ENCODE measurements at places on chromosomes 5 and 9.
A peak's percentile ranks its signal among the peaks of the same experiment; 100 is the strongest.

DNA sequence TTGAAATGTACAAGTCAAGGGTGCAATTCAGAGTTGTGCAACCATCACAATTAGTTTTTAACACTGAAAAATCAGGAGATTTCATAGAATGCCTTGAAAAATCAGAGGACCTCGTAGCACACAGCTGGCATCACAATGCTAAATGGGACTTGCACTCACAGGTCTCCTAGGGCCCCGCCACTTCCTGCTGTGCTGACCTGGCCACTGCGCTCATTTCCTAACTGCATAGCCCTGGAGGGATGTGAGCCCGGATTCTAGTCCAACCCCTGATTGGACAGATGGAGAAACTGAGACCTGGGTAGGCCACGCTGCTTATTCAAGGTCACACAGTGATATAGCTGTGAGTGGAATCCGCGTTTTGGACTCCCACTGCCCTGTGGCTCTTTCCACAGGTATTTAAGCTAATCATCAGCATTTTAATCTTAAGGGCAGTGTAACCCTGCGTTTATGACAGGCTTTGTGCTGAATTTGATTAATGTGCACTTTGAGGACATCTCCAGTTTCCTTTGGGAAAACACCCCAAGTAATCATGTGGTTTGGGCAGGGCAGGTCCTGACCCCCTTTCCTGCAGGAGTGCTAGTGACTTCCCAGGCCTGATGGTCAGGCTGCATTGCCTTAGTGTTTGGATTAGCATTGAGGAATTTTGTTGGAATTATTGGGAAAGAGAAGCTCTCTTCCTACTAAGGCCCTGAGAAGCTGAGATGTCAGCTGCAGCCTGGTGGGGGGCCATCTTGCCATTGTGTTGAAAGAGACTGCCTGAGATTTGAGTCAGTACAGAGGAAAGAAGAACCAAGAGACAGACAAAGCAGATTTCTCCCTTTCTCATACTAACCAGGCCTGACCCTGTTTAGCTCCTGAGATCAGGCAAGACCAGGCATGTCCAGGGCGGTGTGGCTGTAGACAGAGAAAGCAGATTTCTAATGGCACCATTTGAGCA lies 36.2 kb downstream of the STC2 start:
- DNase-seq = no peak

- peak; percentile 97 for DNase-seq
Observed at GRCh38 chr9:123642291-123643278, 286.6 kb downstream of the CRB2 start.

DNA sequence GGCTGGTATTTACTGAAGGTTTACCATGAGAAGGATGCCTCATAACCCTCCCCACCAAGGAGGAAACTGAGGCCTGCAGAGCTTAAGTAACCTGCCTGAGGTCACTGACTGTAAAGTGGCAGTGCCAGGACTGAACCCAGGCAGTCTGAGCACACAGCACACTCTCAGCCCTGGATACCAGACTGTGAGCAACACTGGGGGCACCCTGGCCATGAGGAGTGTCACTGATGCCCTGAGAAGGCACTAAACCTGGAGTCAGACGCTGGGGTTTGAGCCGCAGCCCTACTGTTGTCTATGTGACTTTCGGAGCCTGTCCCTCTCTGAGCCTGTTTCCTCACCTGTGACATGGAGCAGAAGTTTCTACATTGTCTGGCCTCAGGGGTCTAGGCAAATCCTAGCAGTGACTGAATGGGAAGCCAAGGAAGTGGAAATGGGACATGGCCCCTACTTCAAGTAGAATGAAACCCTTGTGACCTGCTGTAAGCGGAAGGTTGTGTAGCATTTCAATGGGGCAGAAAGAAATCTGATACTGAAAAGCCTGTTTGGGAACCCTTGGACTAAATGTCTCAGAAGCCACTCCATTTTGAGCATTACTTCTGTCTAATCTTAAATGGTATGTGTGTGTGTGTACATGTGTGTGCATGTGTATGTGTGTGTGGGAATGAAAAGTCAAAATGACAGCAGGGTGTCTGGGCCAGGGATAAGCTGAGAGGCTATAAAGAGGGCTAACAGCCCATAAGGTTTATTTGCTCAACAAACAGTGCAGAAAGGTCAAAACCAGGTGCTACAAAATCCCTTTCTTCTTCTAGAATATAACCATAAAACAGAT lies 36.0 kb downstream of the B4GALT1 start:
- DNase-seq = no peak

GRCh38 chr5:177020033-177020432 lies 2.5 kb upstream of the ZNF346 start:
- no peak for DNase-seq

- peak; percentile 1 for DNase-seq
Observed at GRCh38 chr5:98781964-98782363, 8.5 kb downstream of the RGMB start.

GRCh38 chr9:93059011-93059714 lies 662 bp downstream of the SUSD3 start:
- DNase-seq = no peak

- no peak for DNase-seq
Observed at GRCh38 chr5:102380174-102380573, 84.1 kb upstream of the SLCO4C1 start.

DNA sequence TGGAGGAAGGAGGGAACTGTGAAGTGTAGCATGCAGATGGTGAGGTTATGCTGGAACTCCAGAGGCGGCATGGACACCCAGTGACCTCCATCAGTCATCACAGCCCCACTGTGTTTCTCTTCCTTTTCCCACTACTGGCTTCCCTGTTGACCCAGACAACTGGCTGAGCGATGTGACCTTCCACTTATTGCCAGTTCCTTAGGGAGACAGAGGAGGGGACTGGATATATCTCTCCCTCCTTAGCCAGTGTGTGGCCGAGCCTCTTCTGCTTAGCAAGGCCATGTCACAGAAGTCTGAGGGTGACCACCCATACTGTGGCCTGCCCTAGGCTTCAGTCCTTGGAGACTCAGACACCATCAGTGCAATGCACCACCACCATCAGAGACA lies 3.0 kb upstream of the PHYKPL start:
- no peak for DNase-seq

DNA sequence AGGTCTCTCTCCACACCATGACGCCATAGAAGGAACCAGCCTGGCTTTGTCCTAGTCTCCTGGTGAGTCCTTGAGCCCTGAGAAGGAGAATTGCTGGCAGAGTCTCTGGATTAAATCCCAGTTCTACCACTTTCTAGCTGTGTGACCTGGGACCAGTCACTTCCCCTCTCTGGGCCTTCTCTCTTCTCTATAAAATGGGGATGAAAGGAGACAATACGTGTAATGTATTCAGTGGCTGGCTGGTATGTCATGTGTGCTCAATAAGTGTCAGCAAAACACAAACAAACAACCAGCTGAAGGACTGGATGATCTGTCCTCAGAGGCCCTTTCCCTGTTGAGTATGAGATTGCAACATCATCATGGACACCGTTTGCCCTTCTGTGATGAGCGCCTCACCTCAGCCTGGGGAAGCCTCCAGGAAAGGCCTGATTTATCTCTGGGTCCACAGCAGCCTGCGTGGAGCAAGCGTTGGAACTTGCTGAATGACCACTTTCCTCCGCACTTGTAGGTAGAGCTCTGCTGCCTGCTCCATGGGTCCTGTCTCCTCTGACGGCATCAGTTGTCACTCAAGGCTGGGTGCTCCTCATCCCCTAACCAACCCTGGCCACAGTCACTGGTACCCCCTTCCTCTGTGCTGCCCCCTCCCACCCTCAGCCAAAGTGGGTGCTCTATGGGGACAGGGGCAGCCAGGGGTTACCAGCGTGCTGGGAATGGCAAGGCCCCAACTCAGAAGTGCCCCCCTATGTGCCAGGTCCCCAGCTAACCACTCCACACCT lies 3.6 kb upstream of the NR5A1 start:
- no peak for DNase-seq

DNA sequence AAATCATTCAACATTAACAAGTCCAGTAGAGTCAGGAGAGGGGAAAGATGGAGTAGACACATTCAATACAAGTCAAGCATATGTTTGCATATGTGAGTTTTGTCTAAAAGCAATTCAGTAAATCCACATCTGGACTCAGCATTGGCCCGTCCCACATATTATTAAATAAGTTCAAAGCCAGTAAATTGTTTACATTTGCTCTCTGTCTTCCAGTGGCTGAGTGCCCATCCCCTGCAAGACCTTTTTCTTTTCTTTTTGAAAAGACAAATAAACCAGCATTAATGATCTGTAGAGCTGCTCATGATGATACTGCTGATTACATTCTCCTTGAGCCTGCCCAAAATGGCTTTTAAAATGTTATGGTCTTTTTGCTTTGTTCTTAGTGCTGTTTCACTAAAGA lies 71.1 kb downstream of the TNC start:
- no peak for DNase-seq

DNA sequence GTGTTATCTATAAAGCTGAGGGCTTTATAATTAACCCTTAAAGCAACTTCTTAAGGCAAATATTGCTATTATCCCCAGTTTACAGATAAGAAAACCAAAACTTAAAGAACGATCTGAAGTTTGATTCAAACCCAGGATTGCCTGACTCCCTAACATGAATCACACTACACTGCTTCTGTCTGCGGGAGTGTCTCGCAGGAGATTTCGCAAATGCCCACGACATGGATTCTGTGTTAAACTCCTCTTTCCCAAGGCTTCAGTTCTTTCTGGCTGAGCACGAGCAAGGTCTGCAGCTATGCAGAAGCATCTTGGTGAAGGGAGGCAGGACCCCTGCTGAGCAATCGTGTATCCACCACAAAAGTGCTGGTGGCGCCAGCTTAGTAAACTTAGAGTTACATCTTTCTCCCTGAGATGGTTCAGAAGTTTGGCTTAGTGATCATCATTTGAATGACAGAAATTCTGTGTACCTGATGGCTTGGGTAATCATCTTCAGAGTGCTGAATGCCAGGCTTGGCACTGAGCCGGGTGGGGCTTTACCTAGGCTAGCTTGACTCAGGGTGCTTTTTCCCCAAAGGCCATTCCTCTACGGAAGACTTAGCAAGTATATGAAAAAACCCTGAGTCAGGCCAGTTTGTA lies 81.4 kb upstream of the PIK3R1 start:
- DNase-seq = no peak

DNA sequence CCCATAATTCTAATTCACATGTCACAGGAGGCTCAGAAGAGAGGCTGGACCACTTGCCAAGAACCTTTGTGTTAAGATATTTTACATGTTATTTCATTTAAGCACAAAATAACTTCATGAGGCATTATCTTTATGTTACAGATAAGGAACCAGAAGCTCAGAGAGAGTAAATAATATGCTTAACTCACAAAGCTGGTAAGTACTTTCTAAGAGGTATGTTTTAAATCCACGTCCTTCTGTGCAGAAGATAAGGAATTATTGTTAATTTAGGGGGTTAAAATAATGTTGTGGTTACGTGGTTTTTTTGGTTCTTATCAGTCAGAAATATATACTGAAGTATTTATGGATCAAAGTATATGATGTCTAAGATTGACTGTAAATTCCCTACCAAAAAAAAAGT lies 8.0 kb downstream of the STRBP start:
- no peak for DNase-seq

GRCh38 chr9:18748251-18748701 lies 274.3 kb downstream of the ADAMTSL1 start:
- no peak for DNase-seq

DNA sequence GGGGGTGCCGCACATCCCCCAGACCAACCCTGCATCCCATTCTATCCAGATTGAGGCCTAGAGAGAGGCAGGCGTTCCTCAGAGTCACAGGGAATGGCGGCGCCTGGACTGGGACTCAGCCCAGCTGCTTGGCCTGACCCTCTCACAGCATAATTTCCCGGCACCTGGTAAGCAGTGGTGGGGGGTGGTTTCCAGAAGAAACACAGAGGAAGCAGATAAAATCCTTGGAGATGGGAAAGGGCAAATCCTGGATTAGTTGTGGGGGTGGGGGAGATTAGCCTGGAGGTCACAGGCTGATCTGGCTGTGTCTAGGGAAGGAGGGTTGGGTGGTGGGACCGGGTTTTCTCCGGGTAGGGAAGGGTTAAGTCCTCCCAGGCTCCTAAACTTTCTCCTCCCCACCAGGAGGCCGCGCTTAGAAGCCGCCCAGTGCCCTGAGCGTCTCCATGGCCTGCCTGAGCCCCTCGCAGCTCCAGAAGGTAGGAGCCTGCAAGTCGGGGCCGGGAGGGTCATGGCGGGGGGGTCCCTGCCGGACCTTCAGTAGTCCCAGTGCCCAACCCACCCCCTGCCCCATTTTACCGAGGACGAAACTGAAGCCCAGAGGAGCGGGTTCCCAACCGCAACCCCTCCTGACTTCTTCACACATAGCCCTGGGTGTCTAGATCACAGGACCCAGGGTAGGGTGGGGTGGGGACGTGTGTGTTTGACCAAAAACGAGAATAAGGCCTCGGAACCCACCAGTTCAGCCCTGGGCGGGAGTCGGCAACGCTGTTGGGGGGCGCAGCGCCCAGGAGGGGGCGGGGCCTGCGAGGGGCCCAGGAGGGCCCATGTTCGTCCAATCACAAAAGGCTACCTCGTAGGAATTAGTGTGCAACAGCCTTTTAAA lies 1.3 kb downstream of the PHYHD1 start:
- peak; percentile 99 for DNase-seq

- no peak for DNase-seq
Observed at GRCh38 chr9:20775683-20776082, 91.6 kb downstream of the FOCAD start.

DNA sequence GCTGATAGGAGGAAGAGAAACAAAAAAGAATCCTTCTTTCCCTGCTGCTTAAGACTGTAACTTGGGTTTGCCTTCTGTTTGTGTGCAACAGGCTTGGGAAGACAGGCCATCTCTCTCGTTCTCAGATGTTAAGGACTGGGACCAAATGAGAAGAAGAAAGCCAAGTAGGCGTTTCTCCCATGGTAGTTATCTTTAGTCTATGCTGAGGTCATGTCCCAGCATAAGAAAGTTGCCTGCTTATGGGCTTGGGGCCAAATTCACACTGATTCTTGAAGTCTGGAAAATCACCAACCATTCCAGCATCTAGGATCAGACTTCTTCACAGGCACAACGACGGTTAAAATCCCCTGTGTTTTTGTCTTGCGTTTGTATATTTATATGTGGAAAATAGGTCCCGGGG lies 44.2 kb upstream of the PALM2AKAP2 start:
- no peak for DNase-seq

DNA sequence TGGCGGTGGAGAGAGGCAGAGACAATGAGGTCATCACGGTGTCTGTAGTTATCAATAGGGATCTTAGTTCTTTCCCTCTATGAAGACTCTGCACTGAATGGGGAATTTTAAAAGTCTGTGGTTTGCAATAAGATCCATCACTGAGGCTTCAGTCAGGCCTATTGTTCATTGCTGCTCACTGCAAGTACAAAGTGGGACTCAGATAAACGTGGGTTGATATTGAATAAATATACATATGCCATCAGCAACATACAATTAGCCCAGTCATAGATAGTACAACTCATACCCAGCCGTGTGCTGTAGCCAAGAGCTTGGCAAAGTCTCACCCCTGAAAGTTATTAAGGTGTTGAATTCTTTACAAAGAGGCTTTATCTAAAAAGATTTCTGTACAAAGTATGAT lies 88.4 kb downstream of the ENC1 start:
- DNase-seq = no peak

GRCh38 chr5:73205305-73205704 lies 32.3 kb downstream of the TMEM174 start:
- DNase-seq = no peak

DNA sequence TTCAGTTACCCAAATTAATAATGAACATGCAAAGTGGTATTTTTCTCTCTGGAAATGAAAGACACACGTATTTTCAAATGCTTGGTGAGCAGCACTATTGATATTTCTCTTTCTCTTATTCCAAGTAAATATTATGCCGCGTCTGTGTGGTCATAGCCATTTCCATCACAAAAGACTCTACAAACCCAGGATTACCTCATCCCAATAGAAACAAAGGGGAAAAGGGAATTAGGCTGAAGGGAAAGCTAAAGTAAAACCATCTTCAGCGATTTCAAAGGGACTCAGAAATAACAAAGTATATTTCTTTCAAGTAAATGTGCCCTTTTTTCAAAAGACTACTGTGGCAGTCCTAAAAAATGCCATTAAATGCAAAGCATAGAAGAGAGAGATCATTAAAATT lies 62.0 kb upstream of the FST start:
- DNase-seq = no peak

Measured in NCI-H82 (cell line).